ENCODE measurements at places on chromosomes 13 and 19.

DNA sequence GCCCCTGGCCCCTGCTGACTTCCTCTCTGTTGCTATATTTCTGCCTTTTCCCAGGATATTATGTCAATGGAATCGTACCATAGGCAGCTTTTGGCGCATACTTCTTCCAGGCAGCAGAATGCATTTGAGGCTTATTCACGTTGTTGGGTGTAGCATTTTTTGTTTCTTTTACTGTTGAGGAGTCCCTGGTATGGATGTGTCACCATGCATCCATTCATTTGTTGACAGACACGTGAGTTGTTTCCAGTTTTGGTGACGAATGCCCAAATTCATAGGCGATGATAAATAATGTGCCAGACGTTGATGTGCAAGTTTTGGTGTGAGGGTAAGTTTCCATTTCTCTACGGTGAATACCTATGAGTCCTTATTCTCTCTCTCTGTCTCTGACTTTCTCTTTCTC, 5.0 kb downstream of the NFILZ start:
- DNase-seq: no peak

GRCh38 chr13:21911646-21912298, 240.9 kb downstream of the FGF9 start:
- no peak for DNase-seq

DNA sequence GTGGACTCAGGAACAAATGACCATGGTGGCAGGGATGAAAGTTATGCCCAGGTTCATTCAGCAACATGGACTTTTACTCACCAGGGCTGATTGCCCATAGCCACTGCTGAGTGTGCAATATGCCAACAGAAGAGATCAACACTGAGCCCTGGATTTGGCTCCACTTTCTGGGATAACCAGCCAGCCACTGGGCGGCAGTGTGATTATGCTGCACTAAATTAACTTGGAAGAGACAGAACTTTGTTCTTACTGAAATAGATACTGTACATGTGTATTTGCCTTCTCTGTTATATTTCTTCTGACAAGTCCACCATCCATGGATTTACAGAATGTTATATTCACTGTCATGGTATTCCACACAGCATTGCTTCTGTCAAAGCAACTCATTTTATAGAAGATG, 257.4 kb downstream of the TDRD3 start:
- DNase-seq: no peak

DNA sequence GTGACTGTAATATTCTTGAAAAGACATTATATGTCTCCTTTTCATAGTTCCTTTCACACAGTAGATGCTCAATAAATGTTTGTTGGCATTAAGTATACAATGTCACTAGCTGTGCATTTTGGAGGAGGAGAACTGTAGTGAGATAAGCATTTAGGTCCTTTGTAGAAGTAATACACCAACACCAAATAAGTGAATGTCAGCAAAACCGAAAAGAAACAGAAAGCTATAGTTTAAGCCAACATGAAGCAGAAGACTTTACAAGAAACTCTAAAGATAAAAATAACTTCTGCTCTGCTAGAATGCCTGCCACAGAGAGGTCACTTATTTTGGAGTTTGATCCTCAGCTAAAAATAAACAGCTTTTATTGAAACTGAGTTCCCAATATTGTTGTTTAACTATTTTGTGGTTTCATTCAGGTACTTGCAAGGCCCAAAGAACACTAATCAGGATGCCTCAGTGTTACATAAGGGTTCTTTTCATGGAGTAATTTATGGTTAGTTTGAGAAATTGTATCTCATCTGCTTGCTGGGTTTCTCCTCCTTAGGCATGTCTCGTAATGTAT, 86.2 kb downstream of the STARD13 start:
- DNase-seq: no peak

DNA sequence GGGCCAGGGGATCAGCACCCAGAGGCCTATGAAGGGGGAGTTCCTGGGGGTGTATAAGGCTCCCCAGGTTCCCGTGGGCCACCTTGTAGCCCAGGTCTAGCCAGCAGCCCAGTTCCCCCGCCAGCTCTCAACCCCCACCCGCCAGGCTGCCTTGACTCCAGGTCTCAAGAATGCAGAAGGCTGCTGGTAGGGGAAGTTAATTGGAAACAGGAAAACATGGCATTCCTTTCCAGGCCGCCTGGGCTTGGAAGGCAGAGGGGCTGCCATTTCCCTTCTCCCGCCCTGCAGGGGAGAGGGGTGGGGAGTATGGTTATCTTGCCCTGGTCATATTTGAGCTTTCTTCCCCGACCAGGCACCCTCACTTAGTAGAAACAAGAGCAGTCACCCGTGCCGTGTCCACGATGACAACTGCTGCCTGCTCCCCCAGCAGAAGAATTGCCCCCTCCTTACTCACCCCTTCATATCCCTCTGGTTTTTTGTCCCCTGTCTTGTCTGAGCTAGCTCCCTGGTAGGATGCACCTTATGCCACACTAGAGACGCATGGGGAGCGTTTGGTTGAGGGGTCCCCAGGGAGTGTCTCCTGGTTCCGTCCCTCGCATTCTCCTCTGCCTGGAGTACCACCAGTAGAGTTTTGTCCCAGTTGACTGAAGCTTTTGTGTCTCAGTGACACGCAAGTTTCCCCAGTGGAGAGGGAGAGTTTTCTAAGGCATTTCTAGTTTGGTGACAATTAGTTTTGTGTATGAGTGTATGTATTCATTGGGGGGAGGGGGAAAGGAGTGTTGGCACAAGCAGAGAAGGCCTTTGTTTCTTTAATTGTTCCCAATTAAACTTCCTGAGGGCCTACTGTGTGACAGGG, 4.5 kb downstream of the BICRA start:
- no peak for DNase-seq

Measured in stimulated activated CD8-positive, alpha-beta memory T cell treated with anti-CD3 and anti-CD28 coated beads, Interleukin-15, amount 100 ng/mL, for 24 hours (primary cell).